Spleen (tissue), 13 donors: ENCODE measurements at places on chromosomes 1 and 21. TPM values are rescaled to one million over a fixed set of nuclear protein-coding genes. Genes with fewer than 3 reads are reported as not detected.

The DNAJC28 gene
- 2.1 TPM for total RNA-seq

The RPF1 gene
- total RNA-seq, result 54.8 TPM

The EFNA1 gene
- 10.3 TPM for total RNA-seq

The SPOCD1 gene
- total RNA-seq, result 3.4 TPM

The OR2L5 gene
- 0.29 TPM for total RNA-seq

The CDC7 gene
- 12.5 TPM for total RNA-seq

The LORICRIN gene
- total RNA-seq, result not detected

The CDKN2C gene
- 12.6 TPM for total RNA-seq

The LEFTY2 gene
- 0.54 TPM for total RNA-seq

The CYP4A22 gene
- total RNA-seq, result not detected

The LCE3C gene
- not detected for total RNA-seq

The KLHDC7A gene
- total RNA-seq, result not detected

The PLA2G2F gene
- total RNA-seq, result not detected

The C8B gene
- total RNA-seq, result not detected

The CMPK1 gene
- total RNA-seq, result 98.2 TPM

The SDHC gene
- total RNA-seq, result 135 TPM

The ANKRD45 gene
- total RNA-seq, result 0.74 TPM

The RAB4A gene
- 49.8 TPM for total RNA-seq

The ILDR2 gene
- total RNA-seq, result 0.41 TPM

The AK5 gene
- 0.88 TPM for total RNA-seq

The PRR9 gene
- total RNA-seq, result not detected

The SMIM1 gene
- total RNA-seq, result 4.6 TPM

The GIPC2 gene
- 40.4 TPM for total RNA-seq

The RUNX3 gene
- 49.6 TPM for total RNA-seq

The HIVEP3 gene
- total RNA-seq, result 11.0 TPM

The BACE2 gene
- total RNA-seq, result 44.3 TPM

The SAMSN1 gene
- 51.1 TPM for total RNA-seq

The HNRNPCL2 gene
- total RNA-seq, result not detected

The GLIS1 gene
- total RNA-seq, result not detected

The OLFML3 gene
- total RNA-seq, result 10.9 TPM

The SPTA1 gene
- total RNA-seq, result 1.5 TPM

The RNU1-4 gene
- total RNA-seq, result 8,035 TPM

The CELA3B gene
- total RNA-seq, result not detected

The SH2D1B gene
- 5.0 TPM for total RNA-seq

The CFHR4 gene
- not detected for total RNA-seq

The C8A gene
- not detected for total RNA-seq

The KCNK1 gene
- total RNA-seq, result 0.97 TPM

The ERVH48-1 gene
- not detected for total RNA-seq

The MYBPH gene
- 0.83 TPM for total RNA-seq

The HMCN1 gene
- total RNA-seq, result 20.0 TPM

The HSF2BP gene
- 0.19 TPM for total RNA-seq

The EXTL1 gene
- 8.6 TPM for total RNA-seq

The SNAPIN gene
- total RNA-seq, result 33.5 TPM

The SLC25A34 gene
- 1.8 TPM for total RNA-seq

The GJB3 gene
- not detected for total RNA-seq

The OR2T11 gene
- total RNA-seq, result 1.2 TPM

The RPL22 gene
- 118 TPM for total RNA-seq

The SPRR3 gene
- not detected for total RNA-seq

The PLPPR4 gene
- 0.69 TPM for total RNA-seq
